Stimulated activated CD4-positive, alpha-beta T cell treated with anti-CD3 and anti-CD28 coated beads, Interleukin-1b, Interleukin-23, amount 100 ng/mL, for 1 hour (primary cell): ENCODE measurements at places on chromosomes 2 and 18.
A peak's percentile ranks its signal among the peaks of the same experiment; 100 is the strongest.

DNA sequence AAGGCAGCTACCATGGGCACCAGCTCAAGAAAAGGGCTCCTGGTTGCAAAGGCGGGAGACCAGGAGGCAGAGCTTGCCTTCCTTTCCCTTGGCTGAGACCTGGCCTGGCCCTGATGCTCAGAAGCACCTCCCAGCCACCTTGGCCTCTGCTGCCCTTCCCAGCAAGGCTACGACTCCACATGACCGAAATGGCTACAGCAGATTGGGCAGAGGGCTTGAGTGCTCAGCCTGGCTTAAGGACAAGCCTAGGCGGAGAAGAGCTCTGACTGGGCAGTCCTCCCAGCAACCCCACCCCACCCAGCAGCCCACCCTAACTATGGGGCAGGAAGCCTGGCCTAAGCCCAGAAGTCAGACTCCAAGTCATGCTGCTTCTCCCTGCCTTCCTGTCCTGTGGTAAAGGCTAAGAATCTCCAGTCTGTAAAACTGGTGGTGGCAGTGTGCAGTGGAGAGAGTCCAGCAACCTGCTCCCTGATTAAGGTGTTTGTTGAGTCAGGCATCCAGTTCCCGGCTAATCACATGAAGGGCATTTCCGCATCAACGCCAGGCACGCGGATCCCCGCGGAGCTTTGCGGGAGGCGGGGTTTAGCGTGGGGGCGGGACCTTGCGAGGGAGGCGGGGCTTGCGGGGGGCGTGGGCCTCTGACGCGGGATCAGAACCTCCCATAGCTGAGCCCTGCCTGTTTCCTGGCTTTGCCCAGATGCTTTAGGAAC is 256.0 kb downstream of the BCL11A start:
- DNase-seq = no peak

- DNase-seq = no peak
Measured at GRCh38 chr2:109689182-109689930, 75.2 kb downstream of the SOWAHC start.

DNA sequence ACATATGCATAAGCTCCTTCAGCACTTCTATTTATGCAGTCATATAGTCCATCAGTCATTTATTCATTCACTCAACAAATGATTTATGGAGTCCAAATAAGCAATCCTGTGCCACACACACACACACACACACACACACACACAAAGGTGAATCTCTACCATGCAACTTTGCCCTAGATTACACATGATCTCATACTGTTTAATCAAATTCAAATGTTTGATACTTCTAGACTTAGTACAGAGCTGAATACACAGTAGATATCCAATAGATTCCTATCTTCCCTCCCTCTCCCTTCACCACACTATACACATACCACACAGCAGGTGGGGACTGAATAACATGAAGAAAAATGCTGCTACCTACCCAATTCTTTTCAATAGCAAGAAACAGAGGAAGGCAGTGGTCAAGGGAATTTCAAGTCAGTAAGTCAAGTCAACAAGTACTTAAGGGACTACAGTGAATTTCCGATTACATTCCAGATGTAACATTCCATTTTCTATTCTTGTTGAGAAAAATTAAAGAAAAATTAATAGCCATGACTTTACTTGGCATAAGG is 65.4 kb downstream of the EPG5 start:
- no peak for DNase-seq

- DNase-seq = peak; percentile 0
Measured at GRCh38 chr2:26144953-26145680, 27.8 kb upstream of the GAREM2 start.

DNA sequence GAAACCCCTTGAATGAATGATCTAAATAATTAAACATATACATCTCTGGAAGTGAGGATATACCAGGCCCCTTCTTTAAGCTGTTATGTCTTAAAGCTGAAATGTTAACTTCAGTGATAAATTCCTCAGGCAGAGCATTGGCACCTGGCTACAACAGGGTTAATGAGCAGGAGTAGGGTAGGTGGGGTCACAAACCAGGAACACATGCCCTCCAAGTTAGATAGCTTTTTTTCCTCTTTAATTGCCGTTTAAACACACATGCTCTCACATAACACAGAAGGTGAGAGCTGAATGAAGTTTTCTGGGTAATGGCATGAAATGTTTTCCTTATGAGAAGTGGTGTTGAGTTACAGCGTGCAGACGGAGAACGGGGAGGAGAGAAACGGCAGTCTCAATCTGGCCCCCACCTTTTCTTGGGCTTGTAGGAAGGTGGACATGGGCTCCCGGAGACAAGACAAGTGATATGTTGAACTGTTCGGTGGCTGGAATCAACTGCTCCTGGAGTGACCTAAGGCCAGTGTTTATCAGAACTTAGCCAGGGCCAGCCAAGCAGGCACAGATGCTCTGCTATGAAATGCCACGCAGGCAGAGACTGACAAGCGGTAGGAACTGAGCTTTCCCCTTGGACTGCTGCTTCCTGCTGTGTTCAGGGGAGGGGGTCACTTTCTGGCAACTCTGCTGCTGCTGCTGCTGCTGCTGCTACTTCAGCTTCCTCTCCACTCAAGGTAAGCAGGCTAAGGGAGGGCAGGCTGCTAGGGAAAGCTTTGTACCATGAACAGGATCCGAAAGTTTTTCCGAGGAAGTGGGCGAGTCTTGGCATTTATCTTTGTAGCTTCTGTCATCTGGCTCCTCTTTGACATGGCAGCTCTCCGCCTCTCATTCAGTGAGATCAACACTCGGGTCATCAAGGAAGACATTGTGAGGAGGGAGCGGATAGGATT is at the start of gene GALNT5:
TSS of gene GALNT5 (plus strand) at position 394 of the 941 bp plus-strand sequence. CDS start at position 772, 378 bp downstream.
- no peak for DNase-seq

DNA sequence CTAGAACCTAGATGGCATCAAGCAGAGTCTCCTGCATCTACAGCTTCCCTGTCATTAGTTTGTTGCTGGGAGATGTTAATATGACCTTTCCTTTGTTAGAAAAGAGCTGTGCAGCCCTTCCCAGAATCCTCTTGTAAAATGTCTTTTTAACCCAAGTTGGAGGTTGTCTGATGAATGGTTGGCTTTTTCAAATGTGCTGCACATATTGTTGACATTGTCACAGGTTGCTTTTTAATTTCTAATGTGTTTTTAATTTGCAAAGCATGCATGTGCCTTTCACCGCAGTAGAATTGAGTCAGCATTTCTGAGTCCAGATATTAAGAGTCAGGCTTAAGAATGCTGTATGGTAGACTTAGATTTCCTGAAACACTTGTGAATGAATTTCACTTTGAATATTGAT is 120.8 kb downstream of the GREB1L start:
- DNase-seq = no peak

DNA sequence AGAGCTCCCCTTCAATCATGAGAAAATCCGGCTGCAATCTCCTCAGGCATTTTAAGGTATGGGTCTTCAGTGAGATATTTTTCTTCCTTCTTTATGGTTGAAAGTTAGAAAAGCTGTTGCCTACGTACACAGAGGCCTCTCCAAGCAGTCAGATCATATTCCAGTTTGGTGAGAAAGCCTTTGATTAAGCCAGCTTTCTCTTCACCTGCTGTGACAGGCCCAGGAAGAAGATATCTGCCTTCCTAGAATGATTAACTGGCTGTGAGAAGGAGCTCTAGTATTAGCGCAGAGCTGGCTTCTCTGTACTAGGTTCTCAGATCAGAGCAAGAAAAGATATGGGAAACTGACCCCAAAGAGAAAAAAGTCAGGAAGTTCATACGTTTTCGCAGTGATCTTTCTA is 585.0 kb upstream of the CHAC2 start:
- no peak for DNase-seq

DNA sequence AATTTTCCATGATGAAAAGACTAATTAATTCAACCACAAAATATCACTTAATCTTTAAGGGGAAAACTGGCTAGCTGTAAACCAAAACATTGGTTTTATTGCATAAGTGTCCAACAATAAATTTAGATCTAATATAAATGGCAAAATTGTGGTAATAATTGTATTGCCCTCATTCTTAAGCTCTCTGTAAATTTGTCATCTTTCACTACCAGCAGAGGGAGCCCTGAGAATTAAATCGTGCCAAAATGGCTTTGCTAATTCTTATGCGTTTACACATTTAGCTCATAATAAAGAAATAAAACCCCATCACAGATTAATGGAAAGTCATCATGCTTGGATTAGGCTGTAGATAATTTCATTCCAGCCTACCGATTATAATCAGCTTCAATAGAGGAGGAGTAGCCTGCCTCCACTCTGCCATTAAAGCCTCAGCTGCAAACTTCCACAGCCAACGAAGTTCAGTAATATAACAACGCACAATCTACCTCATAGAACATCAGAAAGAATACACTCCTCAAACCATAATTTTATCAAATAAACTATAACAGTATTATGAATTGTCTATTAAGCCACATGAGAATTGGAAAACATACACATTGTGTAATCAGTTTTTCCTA is 70.0 kb upstream of the ATP5MC3 start:
- DNase-seq = no peak
